DMS 273 treated with DMSO at 0.1 percent for 48 hours (cell line): ENCODE measurements at places on chromosomes 3 and 15.

DNA sequence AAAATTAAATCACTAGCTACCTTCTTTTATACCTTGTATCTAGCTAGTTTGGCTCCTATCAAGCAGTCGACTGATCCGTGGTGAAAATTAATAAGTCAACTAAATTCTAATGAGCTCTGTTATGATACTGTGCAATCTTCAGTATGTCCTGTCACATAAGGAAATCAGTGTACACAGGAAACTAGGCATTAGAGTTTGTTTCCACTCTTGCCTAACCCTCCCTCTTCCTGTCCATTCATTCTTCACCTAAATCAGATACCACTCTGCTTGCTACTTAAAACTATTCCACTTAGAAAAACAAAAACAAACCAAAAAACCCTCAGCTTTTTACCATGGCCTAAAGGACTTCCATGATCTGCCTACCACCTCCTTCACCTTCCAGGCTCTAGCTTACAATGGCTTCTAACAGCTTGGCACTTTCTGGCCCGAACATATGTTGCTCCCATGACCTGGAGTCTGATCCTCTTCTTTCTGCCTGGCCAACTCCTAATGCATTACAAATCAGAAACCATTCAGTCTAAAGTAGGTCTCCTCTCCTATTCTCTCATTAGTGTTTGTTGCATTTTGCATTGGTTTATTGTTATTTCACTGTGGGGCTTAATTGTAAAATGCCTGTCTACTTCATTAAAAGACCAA is 7.9 kb downstream of the RFC4 start:
- DNase-seq, result no peak

GRCh38 chr3:185823078-185824044 is 1.5 kb downstream of the IGF2BP2 start:
- DNase-seq, result peak; percentile 39

DNA sequence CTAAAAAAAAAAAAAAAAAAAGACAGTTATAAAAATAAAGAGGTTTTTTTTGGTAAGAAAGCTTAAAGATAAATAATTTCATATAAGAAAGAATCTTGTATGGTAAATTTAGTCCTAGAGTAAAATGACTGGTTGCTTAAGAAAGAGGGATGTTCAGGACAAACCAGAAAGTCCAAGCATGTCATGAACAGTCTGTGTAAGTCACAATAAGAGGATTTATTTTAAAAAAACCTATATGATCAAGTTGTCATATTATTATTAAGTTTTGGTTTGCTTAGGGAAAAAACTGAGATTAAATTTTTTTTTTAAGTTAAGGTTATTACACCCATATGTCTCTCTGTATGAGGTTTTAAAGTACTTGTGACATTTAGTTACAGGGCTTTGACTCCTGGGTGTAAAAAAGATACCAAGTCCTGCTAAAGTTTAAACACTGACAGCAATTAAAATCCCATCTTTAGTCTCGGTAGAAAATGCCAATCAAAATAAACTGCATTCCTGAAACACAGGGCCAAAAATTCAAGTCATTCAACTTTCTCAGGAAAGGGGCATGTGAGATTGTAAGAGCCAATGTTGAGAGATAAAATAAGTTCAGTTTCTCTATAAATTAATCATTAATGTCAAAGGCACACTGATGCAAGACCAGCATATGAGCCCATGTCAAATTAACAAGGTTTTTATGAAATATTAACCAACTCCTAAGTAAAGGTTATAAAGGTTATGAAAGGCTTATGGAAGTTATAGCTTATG is 8.5 kb upstream of the BDH1 start:
- no peak for DNase-seq

- DNase-seq, result peak; percentile 34
Observed at GRCh38 chr3:173584838-173585831, 187.6 kb downstream of the NLGN1 start.

- DNase-seq, result no peak
Observed at GRCh38 chr15:85353516-85353915, 26.9 kb upstream of the AKAP13 start.

DNA sequence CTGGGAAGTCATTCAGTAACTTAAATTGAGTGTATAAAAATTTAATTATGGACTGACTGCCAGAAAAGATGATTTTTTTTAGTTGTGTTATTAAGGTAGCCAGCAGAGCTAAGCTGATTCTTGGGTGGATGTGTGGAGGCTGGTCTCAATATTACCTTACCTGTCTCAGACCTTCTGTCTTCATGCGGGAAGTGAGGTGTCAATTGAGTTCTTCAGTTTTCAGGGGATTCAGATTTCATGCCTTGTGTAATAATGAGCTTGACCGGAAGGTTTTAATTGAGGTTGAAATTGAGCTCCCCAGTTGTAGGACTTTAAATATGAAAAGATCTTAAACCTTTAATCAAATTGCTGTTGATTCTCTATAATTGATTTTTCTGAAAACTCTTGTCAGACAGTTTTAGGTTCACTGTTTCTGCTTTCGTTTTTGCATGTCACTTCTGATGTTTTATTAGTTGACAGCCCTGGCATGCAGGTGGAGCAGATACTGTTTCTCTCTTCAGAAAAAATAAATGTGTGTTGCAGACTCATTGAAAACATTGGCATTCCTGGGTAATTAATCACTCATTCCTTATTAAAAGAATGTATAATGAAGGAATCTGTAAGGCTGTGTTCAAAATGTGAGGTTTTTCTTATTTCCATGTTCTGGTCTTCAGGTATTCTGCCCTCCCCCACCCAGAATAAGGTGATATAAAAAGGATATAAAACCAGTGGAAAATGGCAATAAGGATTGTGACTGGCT is 54.5 kb downstream of the PSMD6 start:
- no peak for DNase-seq

- DNase-seq, result no peak
Observed at GRCh38 chr3:17831366-17831765, 88.9 kb upstream of the TBC1D5 start.

- peak; percentile 37 for DNase-seq
Observed at GRCh38 chr3:137970914-137971831, 38.8 kb upstream of the CLDN18 start.

DNA sequence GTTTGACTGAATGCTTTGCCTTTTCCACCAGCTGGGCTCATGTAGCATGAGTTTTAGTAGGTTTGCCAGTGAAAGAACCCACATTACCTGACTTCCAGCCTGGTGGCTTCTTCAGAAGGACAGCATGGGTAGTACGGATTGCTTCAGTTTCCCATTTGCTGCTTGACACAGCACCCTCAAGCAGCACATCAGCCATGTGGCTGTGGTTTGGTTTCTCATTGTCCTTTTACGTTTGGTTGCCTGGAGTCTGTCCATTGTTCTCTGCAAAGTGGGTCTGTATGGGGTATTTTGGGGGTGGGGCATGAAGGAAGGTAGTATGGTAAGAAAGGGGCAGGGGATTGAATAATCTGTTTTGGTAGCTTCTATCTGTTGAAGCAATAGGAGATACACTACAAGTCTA is 227.2 kb upstream of the ICE2 start:
- no peak for DNase-seq

DNA sequence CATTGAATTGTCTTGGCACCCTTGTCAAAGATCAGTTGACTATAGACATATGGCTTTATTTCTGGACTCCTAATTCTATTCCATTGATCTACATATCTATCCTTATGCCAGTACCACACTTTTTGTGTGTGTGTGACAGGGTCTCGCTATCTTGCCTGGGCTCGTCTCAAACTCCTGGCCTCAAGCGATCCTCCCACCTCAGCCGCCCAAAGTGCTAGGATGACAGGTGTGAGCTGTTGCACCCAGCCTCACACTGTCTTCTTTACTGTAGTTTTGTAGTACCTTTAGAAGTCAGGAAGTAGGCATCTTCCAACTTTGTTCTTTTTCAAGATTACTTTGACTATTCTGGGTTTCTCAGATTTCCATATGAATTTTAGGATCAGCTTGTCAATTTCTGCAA is 24.3 kb downstream of the CDAN1 start:
- no peak for DNase-seq

DNA sequence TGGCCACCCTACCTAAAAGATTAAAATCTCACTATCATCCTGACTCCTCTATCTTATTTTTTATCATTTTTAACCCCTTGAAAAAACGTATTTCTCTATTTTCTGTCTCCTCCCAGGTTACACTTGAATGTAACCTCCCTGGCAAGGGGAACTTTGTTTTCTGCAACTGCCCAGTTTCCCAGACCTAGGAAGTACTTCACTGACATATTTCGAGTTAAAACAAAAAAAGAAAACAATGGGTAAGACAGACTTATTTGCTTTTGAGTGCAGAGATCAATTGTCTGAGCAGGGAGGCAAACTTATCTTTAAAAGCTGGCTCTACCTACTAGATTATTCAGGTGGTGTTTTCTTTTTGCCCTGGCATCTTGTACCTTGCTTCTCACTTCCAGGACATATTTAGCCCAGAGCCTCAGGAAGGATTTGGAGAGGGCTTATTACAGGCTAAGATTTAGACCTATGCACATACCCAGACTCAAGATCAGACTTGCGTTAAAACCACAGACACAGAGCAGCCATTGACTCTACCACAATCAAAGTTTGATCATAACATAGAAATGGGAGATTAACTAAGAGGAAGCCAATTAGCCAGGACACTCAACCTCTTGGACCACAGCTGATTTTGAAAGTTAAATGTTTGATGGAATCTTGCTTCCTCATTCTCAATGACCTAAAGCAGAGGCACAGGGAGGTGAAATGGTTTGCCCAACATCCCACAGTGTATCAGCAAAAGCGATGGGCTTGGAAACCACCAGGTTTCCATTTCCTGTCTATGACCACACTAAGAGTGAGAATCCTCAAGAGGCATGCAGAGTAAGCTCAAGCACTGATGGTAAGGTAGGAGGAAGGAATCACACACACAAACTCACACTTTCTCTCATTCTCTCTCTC is 169.5 kb upstream of the THBS1 start:
- DNase-seq, result no peak

DNA sequence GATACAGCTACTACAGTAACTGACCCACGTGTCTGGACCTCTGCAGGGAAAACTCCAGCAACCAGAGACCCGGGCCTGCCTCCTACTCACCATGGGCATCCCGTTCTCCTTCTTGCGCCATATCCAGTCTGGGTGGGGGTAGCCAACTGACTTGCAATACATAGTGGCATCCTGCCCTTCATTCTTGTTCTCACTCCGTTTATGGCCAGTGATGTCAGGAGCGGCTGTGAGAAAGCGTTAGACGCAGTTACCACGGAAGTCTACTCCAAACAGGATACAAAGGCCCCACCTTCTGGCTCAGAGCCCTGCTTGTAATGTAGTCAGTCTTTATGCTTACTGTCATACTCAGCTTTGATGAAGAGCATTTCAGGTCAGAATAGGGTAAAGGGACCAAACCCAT is 59.6 kb downstream of the NPTN start:
- no peak for DNase-seq

GRCh38 chr15:71155534-71155933 is 40.3 kb downstream of the THSD4 start:
- DNase-seq, result no peak

DNA sequence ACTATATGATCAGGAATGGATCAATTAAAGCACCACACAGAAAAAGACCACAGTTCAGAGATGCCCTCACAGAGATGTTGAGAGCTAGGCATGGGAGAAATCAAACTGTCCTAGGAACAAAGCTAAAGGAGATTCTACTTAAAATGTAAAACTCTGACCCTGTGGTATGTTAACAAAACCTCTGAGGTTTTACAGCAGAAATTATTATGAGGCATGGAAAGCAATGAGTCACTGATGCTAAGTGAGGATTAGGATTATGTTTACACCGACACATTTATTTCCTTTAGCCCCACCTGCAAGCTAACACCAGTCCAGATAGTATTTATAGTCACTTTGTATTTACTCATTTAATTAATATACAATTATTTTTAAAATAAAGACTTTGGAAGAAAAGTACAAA is 1242.2 kb downstream of the OTOL1 start:
- DNase-seq, result no peak

GRCh38 chr3:78580681-78581080 is 1187.1 kb downstream of the ROBO1 start:
- no peak for DNase-seq

- no peak for DNase-seq
Observed at GRCh38 chr3:4158329-4158728, 144.8 kb upstream of the SETMAR start.

GRCh38 chr3:69385723-69386555 is at the start of gene FRMD4B:
Gene FRMD4B, minus strand, starts transcription at chr3:69386088. Its CDS starts 99 bp downstream, at chr3:69385989.
- peak; percentile 16 for DNase-seq

GRCh38 chr15:61275901-61276300 is 46.8 kb upstream of the RORA start:
- peak; percentile 95 for DNase-seq

DNA sequence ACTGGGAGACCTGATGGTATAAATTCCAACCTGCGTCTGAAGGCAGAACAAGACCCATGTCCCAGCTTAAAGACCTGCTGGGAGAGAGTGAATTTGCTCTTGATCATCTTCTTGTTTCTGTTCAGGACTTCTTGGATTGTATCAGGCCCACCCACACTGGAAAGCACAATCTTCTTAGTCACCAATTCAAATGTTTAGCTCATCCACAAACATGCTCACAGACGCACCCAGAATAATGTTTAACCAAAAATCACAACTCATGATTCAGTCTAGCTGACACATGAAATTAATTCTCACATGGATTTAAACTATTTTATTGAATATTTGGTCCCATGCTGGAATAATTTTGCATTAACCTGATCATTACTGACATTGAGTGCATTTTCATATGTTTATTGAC is 37.8 kb upstream of the GOLGA6L2 start:
- DNase-seq, result no peak

DNA sequence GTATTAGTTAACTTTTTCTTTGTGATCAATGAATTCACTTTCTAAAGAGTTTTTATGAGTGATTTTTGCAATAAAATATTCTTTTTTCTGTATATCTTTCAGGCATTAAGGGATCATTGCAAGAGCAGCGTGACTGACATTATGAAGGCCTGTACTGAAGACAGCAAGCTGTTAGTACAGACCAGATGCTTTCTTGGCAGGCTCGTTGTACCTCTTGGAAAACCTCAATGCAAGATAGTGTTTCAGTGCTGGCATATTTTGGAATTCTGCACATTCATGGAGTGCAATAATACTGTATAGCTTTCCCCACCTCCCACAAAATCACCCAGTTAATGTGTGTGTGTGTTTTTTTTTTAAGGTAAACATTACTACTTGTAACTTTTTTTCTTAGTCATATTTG is 24.4 kb downstream of the SELENOT start:
- peak; percentile 62 for DNase-seq

DNA sequence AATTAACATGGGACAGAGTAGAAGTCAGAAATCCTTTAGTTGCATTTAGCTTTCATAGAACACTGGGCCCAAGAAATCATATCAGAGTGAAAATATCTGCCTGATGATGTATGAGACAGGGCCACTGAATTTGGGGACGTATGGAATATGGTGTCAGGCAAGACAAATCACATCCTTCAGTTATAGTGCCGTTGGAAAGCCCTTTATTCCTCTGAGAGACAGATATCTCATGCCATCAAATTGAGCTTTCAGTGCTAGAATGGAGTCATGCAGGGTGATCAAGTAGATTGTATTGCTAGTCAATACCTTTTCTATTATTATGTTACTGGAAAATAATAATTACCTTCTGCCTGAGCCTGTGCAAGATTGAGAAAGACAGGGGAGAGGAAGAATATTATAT is 398.2 kb upstream of the RARB start:
- no peak for DNase-seq
